ENCODE measurements at places on chromosomes 3 and 15.

DNA sequence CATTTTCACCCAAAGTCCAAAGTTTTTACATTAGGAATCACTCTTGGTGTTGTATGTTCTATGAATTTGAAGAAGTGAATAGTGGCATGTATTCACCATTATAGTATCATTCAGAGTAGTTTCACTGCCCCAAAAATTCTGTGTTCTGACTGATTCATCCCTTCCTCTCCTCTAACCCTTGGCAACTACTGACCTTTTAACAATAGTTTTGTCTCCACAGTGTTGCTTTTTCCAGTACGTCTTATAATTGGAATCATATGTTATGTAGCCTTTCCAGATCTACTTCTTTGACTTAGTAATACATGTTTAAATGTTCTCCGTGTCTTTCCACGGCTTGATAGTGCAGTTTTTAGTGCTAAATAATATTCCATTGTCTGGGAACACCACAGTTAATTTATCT, 379.0 kb upstream of the SGO1 start:
- DNase-seq, result no peak

GRCh38 chr3:78495301-78495700, 1272.5 kb downstream of the ROBO1 start:
- no peak for DNase-seq

DNA sequence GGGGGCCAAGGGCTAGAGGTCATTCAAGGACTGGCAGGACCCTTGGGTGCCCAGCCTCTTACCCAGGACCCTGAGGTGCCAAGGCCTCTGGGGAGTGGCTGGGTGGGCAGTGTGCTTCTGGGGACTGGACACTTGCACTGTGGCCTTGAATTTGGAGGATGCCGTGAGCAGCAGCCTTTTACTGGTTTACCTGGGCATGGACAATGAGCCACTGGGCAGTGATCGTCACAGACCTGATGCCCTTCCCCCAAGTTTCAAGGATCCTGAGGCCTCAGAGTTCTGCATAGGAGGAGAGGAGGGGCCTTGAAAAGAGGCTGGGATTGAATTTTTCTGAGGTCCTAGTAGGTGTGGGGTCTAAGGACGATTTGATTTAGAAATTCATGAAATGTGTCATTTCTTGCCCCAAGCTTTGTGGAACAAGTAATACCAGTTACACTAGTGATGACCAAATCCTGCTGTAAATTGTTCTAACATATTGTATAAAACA, 146.1 kb upstream of the TPM1 start:
- no peak for DNase-seq

DNA sequence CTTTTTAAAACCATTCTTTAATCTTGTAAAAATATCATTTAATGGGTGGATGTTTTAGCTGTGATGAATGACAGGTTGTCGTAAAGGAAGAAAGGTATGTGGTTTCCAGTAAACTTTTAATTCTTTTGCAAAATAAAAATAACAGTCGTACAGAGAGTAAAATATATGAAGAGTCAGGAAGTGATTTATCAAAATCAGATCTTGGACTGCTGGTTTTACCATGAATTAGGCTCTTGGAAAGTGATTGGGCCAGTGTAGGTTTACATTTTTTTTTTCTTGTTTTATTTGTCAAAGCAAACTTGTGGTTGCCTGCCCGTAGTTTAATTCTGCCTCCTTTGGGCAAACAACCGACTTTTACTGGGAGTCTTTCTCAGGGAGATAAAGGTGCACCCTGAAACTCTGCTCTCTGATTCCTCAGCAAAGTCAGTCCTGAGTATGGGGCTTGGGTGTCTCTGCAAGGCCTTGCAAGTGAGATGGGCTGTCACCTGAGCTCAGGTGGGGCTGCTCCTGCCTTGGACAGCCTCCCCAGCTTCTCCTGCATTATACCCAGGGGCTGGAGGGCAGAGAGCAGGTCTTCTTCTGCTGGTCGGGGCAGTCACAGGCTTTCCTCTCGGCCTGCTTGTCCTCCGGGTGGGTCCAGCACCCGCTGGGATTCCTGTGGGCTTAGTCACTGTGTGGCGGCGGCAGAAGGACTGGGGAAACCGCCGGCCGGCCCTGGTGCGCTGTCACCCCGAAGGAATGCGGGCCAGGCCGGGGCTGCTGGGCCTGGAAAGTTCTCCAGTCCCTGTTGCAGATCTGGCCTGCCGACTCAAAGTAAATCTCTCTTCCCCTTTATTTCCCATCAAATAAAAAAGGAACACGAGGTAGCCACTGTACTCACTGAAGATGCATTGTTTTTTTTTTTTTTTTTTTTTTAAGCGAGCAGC, 79.0 kb downstream of the IGF1R start:
- no peak for DNase-seq

DNA sequence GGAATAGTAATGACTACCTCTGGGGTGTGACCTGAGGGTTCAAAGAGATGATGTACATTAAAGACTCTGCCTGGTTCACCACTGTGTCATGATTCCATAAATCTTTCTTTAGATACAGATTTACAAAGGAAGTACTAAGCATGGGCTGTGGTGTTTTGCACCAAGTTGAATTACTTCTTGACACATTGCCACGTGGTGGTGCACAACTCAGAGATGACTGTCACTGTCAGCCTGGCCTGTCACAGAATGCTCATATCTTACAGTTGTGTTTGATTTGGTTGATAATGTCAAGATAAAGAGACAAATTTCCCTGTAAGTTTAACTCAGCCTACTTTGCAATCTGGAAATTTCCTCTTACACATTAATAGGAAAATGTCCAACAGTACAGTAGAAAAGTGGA, 3.2 kb downstream of the CTDSPL start:
- no peak for DNase-seq

DNA sequence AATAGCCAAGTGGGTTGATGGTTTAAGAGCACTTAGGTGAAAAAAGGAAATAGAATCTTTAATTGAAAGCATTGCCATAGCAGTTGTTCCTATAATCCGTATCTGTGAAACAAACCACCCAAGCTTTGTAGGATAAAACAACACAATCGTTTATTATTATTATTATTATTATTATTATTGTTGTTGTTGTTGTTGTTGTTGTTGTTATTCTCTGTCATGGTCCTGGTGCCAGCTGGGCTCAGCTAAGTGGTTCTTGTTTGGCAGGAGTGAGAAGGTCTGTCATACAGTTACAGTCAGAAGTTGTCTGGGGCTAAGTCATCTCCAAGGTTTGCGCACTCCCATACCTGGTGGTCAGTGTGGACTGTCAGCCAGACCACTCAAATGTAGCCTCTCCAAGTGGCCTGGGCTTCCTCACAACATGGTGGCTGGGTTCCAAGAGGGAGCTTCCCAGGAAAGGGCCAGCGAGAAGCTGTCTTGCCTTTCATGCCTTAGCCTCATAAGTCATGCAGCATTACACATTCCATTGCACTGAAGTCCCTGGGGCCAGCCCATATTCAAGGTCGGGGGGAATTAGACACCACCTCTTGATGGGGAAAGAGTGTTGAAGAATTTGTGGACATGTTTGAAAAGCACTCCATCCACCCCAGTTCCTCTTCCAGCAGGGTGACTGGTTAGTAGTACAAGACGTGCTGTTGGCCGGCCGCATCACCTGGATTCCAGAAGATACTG, 54.3 kb upstream of the FGD5 start:
- no peak for DNase-seq

GRCh38 chr3:58801541-58801940, 135.0 kb upstream of the FAM3D start:
- DNase-seq, result no peak

DNA sequence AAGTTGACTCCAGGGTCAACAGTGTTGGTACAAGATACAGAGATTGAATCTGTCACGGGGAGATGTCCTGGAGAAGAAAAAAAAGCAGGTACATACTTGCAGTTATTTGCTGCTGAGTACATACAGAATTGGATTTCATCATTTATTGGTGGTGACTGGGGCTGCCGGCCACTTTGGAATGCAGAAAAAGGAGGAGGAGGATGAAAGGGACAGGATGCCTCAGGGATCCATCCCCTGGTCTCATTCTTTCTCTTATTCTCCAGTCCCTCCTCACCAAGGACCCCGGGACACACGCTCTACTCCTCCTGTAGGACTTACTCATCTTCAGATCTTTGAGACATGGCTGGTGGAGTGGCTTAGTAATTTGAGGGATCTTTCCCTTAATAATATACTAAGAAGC, 30.0 kb upstream of the MEIS2 start:
- no peak for DNase-seq

DNA sequence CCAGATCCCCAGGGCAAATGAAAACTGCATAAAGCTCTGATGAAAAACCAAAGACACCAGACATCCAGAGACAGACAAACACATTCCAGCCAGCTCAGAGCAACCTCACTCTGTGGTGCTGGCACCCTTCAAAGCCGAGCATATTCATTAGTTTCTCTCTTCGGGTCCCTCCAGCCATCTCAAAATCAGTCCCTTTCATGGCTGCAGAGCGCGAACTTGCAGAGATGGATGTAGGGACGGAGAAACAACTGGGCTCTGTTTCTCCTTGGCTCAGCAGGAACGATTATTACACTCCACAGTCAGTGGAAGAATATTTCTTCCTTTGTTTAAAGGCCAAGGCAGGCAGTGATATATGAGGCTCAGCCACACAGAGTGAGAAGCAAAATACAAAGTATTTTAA, 50.4 kb upstream of the SYN2 start:
- no peak for DNase-seq

DNA sequence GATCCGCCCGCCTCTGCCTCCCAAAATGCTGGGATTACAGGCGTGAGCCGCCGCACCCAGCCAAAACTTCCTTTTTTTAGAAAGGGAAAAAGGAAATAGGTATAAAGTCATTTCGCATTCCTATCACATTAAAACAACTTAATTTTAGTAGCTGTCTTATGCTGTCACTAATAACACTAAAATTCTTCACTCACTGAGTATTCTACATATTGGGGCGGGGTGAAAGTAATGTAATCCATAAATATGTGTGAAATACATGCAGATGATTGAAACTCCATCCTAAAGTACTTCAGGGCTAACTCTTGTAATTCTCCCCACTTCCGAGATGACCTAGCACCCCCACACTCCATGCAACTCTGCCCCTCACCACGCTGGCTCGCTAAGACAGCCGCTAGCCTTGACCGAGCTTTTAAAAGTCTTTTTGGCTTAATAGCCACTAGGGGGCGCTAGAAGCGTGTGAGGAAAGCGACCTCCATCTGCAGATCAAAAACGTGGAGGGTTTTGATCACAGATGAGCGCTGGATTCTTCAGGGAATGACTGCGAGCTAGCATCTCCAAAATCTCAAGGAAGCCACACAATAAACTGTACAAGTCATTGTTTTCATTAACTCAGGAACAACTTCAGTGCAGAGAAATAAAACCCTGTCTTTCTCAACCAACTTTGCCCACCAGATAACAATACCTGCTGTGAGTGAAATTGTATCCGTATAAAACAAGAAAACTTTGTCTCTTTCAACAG, 129.3 kb upstream of the IGF1R start:
- DNase-seq, result peak; percentile 28

GRCh38 chr15:47367726-47368390, 349.4 kb upstream of the SEMA6D start:
- DNase-seq, result no peak

GRCh38 chr3:130956721-130957120, 62.8 kb downstream of the ATP2C1 start:
- no peak for DNase-seq

GRCh38 chr3:34132069-34132692, 333.8 kb downstream of the PDCD6IP start:
- DNase-seq, result no peak

- no peak for DNase-seq
These were observed 223.6 kb downstream of the CACNA2D3 start for GRCh38 chr3:54345847-54346375.

DNA sequence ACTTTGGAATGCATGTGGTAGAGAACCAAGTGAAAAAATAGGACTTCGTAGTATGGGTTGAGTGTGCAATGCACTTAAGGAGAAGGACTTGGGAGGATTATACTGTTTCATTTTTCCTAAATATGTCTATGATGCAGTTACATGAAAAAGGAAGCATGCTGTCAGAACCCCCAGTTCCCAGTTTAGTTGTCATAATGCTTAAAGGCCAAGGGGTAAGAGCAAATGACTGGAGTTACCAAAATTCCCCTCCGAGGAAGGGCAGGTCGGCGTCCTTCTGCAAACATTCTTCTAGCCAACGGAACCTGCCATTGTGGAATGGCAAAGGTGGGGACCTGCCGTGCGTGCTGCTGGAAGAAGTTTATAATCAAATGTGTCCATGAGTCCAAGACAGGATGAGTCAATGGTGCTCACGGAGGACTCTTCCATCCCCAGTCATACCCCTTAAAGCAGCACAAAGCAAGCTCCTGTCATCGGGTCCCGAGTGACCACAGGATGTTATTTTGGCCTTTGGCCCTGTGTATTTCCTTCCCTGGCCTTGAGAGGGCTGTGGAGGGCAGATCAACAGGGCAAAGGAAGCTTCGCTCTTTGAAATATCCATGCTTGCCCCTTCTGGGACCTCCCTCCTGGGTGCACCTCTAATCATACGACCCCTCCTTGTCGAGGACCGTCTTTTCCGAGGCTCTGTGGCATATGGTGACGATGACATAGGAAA, 93.2 kb downstream of the SLCO3A1 start:
- no peak for DNase-seq

DNA sequence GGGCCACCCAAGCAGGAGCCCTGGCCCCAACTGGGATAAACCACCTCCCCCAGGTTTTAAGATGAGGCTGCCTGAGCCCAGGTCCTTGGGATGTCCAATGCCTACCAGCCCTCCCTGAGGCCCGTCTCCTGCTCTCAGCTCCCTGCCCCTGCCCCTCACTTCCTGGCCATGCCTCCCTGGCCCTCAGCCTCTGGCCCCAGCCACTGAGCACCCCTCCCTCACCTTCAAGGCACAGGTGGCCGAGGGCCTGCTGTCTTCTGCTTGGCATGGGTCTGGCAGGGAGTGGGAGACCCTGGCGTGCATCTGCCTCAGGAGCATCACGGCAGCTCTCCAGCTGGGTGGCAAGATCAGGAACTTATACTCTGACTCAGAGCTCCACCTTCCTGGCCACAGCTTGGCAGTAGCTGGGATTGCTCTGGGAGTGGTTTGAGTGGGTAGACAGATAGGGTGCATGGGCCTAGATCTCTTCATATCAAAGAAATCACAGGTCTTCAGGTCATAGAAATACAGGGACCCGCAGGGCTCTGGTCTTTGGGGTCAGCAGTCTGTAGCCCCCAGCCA, at the start of gene PLA2G4E:
Gene PLA2G4E (minus strand): TSS at position 330 of the 561 bp plus-strand sequence. CDS start 12 bp downstream, at position 318.
- no peak for DNase-seq

DNA sequence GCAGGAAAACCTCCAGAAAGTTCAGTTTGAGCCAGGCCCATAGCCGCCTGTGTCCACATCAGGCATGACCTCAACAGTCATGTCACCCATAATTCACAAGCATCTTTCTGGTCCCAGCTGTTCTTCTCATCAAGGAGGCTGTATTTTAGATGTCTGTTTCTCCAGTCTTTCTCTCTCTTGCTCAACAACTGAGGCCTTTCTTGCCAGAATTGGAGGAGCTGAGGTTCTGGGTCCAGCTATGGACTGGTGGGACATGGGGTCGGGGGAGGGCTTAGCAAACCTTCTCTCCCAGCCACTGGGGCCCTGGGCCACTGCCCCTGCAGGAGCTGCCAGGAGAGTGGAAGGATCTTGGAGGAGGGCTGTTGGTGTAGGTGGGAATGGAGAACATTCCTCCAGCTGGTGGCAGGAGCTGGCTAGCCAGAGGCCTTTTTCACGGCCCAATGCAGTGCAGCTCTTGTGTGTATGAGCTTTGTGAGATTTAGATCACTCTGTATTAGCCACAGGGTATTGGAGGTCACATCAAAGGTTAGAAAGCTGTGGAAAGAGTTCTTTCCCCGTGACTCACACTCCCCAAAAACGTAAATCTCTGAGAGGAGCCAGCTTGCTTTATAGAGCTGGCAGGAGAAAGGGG, 23.5 kb downstream of the MAGEF1 start:
- DNase-seq, result no peak
